PC-3 (cell line): ENCODE measurements at places on chromosomes 1 and 21. TPM values are rescaled to one million over a fixed set of nuclear protein-coding genes. Genes with fewer than 3 reads are reported as not detected.

Gene CNR2
- not detected in 2 replicates for total RNA-seq

Gene DIO1
- total RNA-seq = not detected in 2 replicates

Gene FAM151A
- total RNA-seq = not detected in 2 replicates

Gene PLA2G2F
- 0.18 TPM in 1 of 2 replicates, not detected in the other for total RNA-seq

Gene GPR37L1
- 0.04 TPM in 1 of 2 replicates, not detected in the other for total RNA-seq

Gene SLFNL1
- total RNA-seq = 0.12 and 0.22 TPM in 2 replicates

Gene ATAD3B
- 140 and 190 TPM in 2 replicates for total RNA-seq

Gene TEX50
- total RNA-seq = not detected in 2 replicates

Gene SLAMF8
- not detected in 2 replicates for total RNA-seq

Gene ARHGAP30
- total RNA-seq = 0.12 and 0.55 TPM in 2 replicates

Gene MAP1LC3C
- not detected in 2 replicates for total RNA-seq

Gene FAM72A
- 18.6 and 20.2 TPM in 2 replicates for total RNA-seq

Gene CD34
- total RNA-seq = not detected in 2 replicates

Gene AVPR1B
- total RNA-seq = 0.22 TPM in 1 of 2 replicates, not detected in the other

Gene HES3
- not detected in 2 replicates for total RNA-seq

Gene DISP3
- total RNA-seq = 0.35 and 0.40 TPM in 2 replicates

Gene BRINP2
- total RNA-seq = 2.6 and 3.7 TPM in 2 replicates

Gene OR14K1
- not detected in 2 replicates for total RNA-seq

Gene GUCA2A
- not detected in 2 replicates for total RNA-seq

Gene RHD
- not detected in 2 replicates for total RNA-seq

Gene MUL1
- total RNA-seq = 28.9 and 29.5 TPM in 2 replicates

Gene RGS4
- 6.0 and 16.6 TPM in 2 replicates for total RNA-seq

Gene CD1B
- total RNA-seq = not detected in 2 replicates

Gene ARTN
- total RNA-seq = 35.5 and 36.0 TPM in 2 replicates

Gene SLAMF7
- 0.15 and 0.46 TPM in 2 replicates for total RNA-seq

Gene COL9A2
- 4.4 and 7.0 TPM in 2 replicates for total RNA-seq

Gene SELP
- total RNA-seq = not detected in 2 replicates

Gene MTARC2
- total RNA-seq = 13.3 and 17.7 TPM in 2 replicates

Gene RGS7
- total RNA-seq = 0.15 and 0.29 TPM in 2 replicates

Gene PSRC1
- 33.8 and 34.5 TPM in 2 replicates for total RNA-seq

Gene MYBPH
- total RNA-seq = not detected in 2 replicates

Gene ANGPTL3
- not detected in 2 replicates for total RNA-seq

Gene LAPTM5
- total RNA-seq = not detected in 2 replicates

Gene GPR61
- 0.07 and 1.3 TPM in 2 replicates for total RNA-seq

Gene RBP7
- total RNA-seq = 6.0 and 7.5 TPM in 2 replicates

Gene LCE1D
- total RNA-seq = not detected in 2 replicates

Gene PITHD1
- 107 and 115 TPM in 2 replicates for total RNA-seq

Gene IGSF21
- not detected in 2 replicates for total RNA-seq

Gene FAF1
- 12.7 and 14.7 TPM in 2 replicates for total RNA-seq

Gene PPOX
- 21.8 and 22.9 TPM in 2 replicates for total RNA-seq

Gene RNU1-3
- under 0.01 TPM in 2 replicates for total RNA-seq
